ENCODE measurements at places on chromosomes 1 and 21. TPM values are rescaled to one million over a fixed set of nuclear protein-coding genes. Genes with fewer than 3 reads are reported as not detected.

The KLHDC9 gene
- not detected for total RNA-seq

The CFHR3 gene
- total RNA-seq = not detected

The GREM2 gene
- not detected for total RNA-seq

The GNG4 gene
- 3.0 TPM for total RNA-seq

The MX2 gene
- not detected for total RNA-seq

The TNFRSF1B gene
- total RNA-seq = not detected

The CLCNKA gene
- not detected for total RNA-seq

The RBM11 gene
- total RNA-seq = 3.9 TPM

The MTF2 gene
- 17.0 TPM for total RNA-seq

The AMY1C gene
- total RNA-seq = not detected
